B cell (primary cell): ENCODE measurements at places on chromosomes 3 and 15.

GRCh38 chr15:75177360-75178071, 24.2 kb upstream of the C15orf39 start:
- no peak overlapping the region for H3K4me3 ChIP-seq
- H3K4me1 ChIP-seq, result peaks cover 15% of the 10 kb centered on the region
- no peak overlapping the region for H3K27ac ChIP-seq
- H3K36me3 ChIP-seq, result no peaks in the 10 kb centered on the region
- DNase-seq, result no peak

GRCh38 chr3:198080521-198081384, 120.7 kb downstream of the LMLN start:
- H3K36me3 ChIP-seq, result no peaks in the 10 kb centered on the region
- peak overlapping the region; percentile 44 for H3K27ac ChIP-seq
- H3K4me3 ChIP-seq, result peak overlapping the region; percentile 60

GRCh38 chr3:177122183-177122856, 75.0 kb downstream of the TBL1XR1 start:
- DNase-seq, result no peak
- no peaks in the 10 kb centered on the region for H3K4me1 ChIP-seq
- H3K36me3 ChIP-seq, result no peaks in the 10 kb centered on the region
- H3K27ac ChIP-seq, result no peak overlapping the region

DNA sequence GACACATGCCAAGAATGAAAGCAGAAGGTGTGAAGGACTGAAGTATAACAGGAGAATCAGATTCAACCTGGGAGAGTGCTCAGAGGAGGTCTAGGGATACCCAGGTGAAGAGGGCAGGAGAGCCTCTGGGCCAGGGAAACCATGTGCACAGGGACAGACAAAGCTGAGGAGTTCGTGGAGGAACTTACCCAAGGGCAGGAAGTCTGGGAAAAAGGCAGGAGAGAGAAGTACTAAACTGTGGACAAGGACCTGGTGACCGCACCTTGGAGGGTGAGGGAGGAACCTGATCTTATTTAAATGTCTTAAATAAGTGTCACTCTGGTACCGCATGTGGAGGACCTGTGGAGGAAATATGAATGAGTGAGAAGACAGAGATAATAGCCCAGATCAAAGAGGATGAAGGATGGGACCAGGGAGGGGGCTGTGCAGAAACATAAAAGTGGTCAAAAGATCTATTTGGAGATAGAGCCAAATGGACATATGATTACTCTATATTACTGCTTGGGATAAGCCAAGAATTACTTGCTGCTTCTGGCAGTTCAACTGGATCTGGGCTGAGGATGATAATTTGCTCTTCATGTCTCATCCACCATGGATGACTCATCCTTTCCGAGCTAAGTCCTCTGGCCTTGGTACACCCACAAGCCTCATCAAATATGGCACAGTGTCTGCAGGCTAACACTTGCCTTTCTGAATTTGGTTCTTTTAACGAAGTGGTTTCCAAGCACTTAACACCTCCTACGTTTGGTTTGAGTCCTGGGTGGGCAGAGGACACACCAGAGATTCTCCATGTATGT, 116.9 kb upstream of the NMNAT3 start:
- no peak overlapping the region for H3K27ac ChIP-seq
- no peaks in the 10 kb centered on the region for H3K27me3 ChIP-seq
- no peak overlapping the region for H3K4me3 ChIP-seq
- H3K36me3 ChIP-seq, result no peaks in the 10 kb centered on the region
- H3K4me1 ChIP-seq, result no peaks in the 10 kb centered on the region
